ENCODE measurements at places on chromosomes 5 and 9. TPM values are rescaled to one million over a fixed set of nuclear protein-coding genes. Genes with fewer than 3 reads are reported as not detected.

DNA sequence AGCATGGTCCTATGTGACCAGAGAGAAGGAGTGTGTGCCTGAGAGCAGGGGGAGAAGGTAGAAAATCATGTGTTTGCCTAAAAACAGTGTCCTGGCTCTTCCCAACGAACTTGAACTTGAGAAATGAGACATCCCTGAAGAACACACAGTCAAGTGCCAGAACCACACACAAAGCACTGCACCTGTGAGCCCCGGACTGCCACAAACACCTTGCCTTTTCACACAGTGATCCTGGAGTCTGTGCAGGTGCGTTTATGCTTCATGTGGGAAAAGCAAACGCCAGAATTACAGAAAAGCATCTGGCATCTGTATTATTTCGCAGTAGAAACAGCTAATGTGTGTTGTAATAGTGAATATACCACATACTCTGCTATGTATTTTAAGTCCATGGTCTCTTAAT is 9.3 kb downstream of the CTNND2 start:
- no peak for DNase-seq

DNA sequence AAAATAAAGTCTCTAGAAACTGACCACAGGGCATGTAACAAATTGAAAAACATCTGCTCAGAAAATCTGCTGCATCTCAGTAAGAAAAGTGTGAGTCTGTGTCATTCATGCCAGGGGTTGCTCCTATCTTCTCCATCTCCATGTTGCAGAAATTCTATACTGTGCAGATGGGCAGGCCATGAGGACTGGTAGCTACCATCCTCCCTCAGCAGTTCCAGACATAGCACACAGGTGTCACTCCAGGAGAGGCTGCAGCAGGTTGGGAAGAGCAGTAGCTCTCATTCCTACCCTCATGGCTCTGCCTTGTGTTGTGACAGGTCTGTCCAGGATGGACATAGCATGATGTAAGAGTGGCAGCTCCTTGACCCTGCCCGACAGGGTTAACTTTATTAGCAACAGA is 173.4 kb downstream of the NDUFS4 start:
- DNase-seq = no peak

GRCh38 chr5:10031817-10032216 is 217.9 kb downstream of the ATPSCKMT start:
- DNase-seq = no peak

DNA sequence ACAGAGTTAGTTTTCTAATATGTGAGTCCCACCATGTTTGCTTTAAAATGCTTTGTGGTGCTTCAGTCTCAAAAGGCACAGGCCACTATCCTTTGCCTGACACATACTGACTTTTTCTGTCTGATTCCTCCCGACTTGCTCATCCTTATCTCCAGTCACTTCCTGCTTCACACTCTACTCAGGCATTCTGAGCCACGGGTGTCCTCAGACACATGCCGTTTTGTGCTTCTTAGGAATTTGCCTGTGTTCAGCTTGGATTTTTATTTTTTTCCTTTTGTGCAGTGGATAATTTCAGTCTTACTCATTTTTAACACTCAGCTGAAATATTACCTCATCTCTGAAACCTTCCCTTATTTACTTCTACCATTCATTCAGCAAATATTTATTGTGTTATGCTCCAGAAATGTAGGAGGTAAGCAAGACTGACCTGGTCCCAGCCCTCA is 54.1 kb downstream of the MAN2A1 start:
- DNase-seq = no peak

- DNase-seq = no peak
Observed at GRCh38 chr5:177610131-177610769, 10.3 kb downstream of the B4GALT7 start.

DNA sequence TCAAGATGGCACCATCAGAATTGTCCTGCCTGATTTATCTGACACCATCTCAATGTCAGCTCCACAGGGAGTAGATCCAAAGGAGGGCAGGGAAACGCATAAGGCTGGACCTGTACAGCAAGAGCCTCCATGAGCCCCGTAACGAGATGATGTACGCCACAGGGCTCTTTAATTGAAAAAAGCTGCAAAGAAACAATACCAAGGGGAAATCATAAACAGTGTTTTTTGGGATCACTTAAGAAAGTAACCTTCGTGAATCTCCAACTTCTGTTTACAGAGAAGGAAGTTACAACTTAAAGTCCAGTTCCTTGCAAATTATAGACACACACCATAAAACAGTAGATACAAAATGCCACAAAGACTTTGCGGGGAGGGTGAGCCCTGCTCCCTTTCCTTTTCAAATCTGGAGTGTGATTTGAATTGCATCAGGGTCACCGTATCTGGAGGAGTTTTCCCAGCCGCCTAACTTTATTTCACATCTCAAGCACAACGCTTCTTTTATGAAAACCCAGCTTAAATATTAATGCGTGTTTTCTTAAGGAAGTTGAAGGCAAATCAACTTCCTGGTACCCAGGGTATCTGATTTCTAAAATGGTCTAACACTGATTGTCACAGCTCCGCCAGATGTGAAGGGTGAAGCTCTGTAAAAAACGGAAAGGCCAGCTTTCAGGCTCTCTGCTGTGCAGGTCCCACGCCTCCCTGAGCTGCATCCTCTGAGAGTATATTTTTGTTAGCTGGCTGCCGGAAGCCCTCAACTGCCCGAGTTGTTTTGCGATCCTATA is 88.9 kb downstream of the EBF1 start:
- no peak for DNase-seq

GRCh38 chr5:4662756-4663155 is 477.4 kb upstream of the ADAMTS16 start:
- no peak for DNase-seq

Gene BRINP1
- total RNA-seq = 0.96 TPM

DNA sequence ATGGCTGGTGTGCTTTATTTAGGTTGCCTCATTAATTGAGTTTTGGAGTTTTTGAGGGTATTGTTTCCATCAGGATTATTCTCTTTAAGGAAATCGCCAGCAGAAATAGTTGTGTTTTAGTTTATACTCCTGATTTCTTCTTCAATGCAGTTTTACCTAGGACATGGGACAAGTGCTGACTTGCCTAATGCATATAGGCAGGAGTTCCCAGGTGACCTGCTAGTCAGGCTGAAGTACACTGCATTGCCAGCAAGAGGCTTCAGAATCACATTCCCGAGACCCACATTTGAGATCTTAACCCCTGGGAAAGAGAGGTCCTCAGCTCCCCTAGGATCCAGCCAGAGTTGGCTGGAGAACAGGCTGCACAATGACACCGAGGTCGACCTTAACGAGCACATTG is 1.5 kb upstream of the OR1N2 start:
- no peak for DNase-seq

Gene PCDHB14
- total RNA-seq = 6.7 TPM

DNA sequence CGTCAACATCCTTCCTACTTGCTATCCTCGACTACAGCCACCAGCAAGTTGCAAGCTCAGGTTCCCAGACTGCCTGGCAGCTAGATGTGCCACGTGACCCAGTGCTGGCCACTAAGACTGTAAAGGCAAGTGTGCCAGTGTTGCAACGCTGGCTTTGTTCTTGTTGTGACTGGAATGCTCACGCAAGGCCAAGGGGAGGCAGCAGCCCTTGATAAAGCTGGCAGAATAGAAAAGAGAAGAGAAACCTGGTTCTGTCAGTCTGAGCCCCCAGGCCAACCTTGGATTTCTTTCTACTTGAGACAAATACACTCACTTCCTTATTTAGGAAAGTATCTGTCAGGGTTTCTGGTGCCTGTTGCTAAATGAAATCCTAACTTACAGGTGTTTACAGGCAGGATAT is 113.0 kb downstream of the KLHL3 start:
- peak; percentile 93 for DNase-seq

GRCh38 chr9:7284517-7284916 is 515.1 kb downstream of the DMAC1 start:
- DNase-seq = no peak
